ENCODE measurements at places on chromosomes 7 and 10. TPM values are rescaled to one million over a fixed set of nuclear protein-coding genes. Genes with fewer than 3 reads are reported as not detected.

DNA sequence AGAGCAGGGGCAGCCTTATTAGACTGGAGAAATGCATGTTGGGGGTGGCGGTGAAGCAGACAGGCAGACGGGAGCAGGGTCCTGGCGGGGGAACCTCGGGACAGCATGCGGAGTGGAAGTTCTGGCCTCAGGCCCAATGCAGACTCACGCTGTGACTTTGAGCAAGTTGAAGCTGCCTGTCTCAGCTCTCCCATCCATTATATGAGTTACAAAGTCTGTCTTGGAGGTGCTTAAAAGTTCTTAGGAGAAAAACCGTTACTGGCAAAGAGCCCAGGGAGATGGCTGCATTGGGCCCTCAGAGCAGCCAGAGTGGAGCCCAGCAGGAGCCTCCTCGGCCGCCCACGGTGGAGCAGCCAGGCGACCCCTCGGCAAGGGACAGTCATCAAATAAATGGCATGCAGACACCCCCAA lies 509.5 kb downstream of the PLXNA4 start:
- no peak for DNase-seq

The SFMBT2 gene
- polyA plus RNA-seq, result 10.2 TPM

The CALCR gene
- not detected for polyA plus RNA-seq

The ASB4 gene
- polyA plus RNA-seq, result 1.4 TPM

DNA sequence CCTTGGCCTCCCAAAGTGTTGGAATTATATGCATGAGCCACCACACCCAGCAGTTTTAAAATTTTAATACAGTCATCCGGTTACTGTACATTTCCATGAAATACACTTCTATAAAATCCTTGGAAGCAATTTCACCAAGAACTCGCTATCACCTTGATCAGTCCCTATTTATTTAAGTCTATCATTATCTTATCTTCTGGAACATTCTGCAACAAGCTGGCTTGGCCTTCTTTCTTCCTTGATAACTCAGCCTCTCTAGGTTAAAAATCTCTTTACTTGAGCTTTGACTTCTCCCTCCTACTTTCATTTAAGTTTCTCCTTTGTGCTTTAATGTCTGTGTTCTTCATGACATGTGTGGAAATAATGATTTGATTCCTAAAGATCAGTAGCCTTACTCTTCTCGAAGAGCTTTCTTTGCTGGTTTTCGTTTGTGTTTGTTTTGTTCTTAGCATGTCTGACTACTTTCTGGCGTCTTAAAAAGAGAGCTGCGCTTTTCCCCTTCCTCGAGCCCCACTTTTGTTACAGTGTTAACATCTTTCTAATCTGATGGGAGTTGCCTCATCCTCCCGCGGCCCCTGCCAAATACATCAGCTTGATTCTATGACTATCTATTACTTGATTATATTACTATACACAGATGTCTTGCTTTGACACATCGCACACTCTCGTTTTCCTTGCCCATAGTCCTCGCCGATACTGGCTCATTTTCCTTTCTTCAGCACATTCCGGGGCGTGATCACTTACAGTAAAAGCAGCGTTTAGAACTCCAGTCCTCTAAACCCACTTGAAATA lies 11.1 kb upstream of the CALML5 start:
- no peak for DNase-seq
